ENCODE measurements at places on chromosomes 6 and 20. TPM values are rescaled to one million over a fixed set of nuclear protein-coding genes. Genes with fewer than 3 reads are reported as not detected.
A peak's percentile ranks its signal among the peaks of the same experiment; 100 is the strongest.

Gene TAAR2
- not detected for total RNA-seq

Gene AIG1
- total RNA-seq: 2.9 TPM

Gene GPR63
- 2.7 TPM for total RNA-seq

DNA sequence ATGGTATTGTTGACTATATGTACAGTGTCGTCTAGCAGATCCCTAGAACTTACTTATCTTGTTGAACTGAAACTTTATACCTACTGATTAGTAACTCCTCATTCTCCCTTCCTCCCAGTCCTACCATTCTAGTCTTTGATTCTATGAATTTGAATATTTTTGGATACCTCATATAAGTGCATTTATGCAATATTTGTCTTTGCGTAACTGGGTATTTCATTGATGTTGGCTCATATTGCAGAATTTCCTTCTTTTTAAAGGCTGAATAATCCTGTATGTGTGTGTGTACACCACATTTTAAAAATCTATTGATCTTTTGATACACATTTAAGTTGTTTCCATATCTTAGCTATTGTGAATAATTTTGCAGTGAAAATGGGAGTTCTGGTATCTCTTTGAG is 119.9 kb downstream of the SOX4 start:
- no peak for DNase-seq
- H3K36me3 ChIP-seq: no peaks in the 10 kb centered on the region
- no peak overlapping the region for H3K27ac ChIP-seq
- H3K27me3 ChIP-seq: no peaks in the 10 kb centered on the region
- no peaks in the 10 kb centered on the region for H3K4me1 ChIP-seq
- H3K4me3 ChIP-seq: no peak overlapping the region

DNA sequence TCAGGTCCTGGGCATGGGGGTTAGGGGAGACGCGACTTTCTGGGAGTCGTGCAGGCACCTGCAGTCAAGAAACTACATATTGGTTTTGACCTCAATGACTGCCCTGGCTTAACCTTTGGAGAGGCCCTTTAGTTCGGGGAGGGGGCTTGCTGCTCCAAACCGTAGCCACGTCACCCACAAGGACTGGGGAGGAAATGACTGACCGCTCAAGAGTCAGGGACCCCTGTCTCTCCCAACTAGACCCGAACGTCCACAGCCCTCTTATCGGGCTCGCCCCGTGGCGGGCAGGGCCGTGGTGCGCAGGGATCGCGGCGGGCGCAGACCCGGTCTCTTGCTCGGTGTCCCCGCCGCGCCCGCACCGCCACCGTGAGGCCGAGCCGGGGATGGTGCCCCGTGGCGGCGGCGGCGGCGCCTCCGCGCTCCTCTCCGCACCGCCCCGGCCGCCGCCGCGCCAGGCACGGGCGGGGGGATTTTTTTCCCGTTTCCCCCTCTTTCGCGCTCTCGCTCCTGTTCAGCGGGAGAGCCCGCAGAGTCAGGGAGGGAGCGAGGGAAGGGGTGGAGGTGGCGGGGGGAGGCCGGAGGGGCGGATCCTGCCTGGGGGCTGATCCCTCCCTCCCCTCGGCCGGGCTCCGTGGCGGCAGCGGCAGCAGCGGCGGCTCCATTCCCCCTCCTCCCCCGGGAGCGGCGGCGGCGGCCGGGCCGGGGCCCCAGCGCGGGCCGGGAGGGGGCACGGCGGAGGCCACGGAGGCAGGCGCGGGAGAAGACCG is at the start of gene BRPF3:
Gene BRPF3, plus strand, starts transcription at position 632 of the 767 bp plus-strand sequence. CDS start 3,579 bp downstream, outside the sequence.
- H3K27me3 ChIP-seq: peaks cover 7% of the 10 kb centered on the region
- H3K27ac ChIP-seq: peak within 1 kb of the TSS; percentile 92
- peak; percentile 94 for DNase-seq
- H3K4me3 ChIP-seq: peak within 1 kb of the TSS; percentile 95
- H3K36me3 ChIP-seq: peaks cover 20% of the 10 kb centered on the region

DNA sequence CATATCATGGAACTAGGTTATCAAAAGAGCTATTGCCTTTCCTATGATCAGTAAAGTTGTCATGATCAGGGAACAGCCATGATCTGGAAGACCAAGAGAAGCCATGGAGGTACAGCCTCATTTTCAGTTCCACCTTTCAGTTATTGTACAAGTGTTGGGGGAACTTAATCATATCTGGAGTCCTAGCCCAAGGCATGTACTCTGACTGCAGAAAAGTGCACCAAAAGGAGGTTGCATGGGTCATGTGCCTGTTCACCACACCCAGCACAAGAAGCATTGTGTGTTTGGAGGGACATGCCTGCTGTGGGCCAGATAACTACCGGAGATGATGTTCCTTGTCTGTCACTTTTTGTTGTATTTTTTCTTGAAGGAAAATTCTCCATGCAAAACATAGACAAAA is 185.8 kb upstream of the MAN1A1 start:
- no peak for DNase-seq
- H3K36me3 ChIP-seq: no peaks in the 10 kb centered on the region
- peaks cover 8% of the 10 kb centered on the region for H3K4me1 ChIP-seq

DNA sequence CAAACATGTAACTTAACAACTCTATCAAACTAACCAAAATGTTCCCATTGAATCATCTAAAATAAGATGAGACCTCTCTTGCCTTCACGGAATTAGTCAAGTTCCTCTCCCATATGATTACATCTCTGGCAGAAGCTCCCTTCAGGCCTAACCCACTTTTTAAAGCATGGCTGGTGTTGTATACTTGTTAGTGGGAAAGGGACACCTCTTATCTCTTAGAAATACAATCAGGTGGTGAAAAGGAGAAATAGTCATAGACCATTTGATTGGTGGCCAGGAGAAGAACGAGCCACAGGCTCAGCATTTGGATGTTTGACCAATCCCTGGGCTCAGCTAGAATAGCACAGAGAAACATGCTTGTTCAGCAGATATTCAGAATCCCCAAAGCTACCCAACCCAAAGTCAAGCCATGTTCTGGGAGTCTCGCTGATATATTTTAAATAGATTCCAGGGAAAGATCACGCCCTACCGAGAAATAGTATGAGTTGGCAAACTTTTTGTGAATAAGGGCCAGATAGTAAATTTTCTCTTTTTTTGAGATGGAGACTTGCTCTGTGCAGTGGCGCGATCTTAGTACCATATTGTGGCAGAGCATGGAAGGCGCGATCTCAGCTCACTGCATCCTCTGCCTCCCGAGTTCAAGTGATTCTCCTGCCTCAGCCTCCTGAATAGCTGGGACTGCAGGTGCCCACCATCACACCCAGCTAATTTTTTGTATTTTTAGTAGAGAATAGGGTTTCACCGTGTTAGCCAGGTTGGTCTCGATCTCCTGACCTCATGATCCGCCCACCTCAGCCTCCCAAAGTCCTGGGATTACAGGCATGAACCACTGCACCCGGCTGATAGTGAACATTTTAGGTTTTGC is 126.3 kb upstream of the MYLIP start:
- DNase-seq: no peak
- H3K4me1 ChIP-seq: no peaks in the 10 kb centered on the region
- no peaks in the 10 kb centered on the region for H3K36me3 ChIP-seq
- H3K27ac ChIP-seq: no peak overlapping the region
- peaks cover 9% of the 10 kb centered on the region for H3K27me3 ChIP-seq

DNA sequence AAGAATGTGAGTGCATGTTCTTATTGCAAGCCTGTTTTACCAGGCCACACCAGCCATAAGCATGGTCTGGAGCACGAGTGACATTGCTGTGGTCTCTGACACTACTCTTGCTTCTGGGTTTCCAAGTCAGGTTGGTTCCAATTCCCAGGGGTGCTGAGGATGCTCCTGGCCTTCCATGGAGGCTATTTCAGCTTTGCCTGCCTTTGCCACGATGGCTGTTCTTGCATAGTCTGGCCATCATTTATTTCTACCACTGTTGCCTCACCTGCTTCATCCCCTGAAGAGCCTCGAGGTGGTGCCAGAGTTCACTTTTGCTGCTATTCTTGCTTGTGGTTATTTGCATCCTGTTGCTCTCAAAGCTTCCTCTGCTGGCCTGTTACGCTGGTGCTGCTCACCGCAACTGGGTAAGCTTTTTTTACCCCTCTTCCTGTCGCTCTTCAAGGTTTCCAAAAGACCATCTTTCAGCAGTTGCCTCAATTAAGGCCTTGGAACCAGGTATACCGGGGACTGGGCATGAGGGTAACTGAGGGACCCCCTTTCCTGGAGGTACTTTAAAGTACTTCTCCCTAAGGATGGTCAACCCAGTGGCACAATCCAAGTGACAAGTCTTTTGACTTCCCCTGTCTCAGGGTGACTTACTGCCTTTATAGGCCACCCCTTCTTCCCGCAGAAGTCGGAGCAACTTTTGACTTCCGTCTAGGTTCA is 64.5 kb downstream of the AKAP7 start:
- peak overlapping the region; percentile 95 for H3K27ac ChIP-seq
- no peaks in the 10 kb centered on the region for H3K27me3 ChIP-seq
- peaks cover 45% of the 10 kb centered on the region for H3K4me1 ChIP-seq
- peak overlapping the region; percentile 81 for H3K4me3 ChIP-seq
